ENCODE measurements at places on chromosomes 2 and 18.

GRCh38 chr18:76354348-76354747 is 140.7 kb downstream of the ZNF516 start:
- no peak for DNase-seq

GRCh38 chr18:10242936-10243680 is 211.3 kb upstream of the APCDD1 start:
- no peak for DNase-seq

DNA sequence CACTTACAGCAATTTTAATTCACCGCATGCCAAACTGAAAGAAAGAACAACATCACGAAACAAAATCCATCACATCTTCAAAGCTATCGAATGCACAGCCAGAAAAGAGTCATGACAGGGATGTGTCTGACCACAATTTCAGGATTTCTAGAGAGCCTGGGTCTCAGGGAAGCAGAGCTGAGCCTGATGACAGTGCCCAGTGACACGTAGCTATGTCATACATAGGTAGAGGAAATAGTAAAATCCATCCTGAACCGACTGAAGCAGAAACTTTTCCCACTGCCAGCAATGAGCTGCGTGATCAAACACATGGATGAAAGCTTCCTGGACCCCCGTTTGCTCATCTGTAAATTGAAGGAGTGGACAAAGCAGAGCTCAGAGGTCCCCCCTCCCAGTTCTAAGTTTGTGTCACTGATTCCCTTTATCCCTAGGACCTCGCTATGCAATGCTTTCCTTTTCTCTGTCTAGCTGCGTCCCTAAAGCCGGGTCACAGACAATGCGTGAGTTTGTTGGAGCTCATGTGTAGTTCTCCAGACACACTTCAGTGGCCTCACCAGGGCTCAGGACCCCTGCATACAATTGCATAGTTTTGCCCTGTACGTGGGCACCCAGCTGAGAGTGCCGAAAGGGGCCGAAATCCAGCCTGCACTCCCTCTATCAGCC is 37.6 kb downstream of the CCBE1 start:
- DNase-seq = no peak

- no peak for DNase-seq
These were observed 2.0 kb downstream of the ASB18 start for GRCh38 chr2:236262238-236262637.

DNA sequence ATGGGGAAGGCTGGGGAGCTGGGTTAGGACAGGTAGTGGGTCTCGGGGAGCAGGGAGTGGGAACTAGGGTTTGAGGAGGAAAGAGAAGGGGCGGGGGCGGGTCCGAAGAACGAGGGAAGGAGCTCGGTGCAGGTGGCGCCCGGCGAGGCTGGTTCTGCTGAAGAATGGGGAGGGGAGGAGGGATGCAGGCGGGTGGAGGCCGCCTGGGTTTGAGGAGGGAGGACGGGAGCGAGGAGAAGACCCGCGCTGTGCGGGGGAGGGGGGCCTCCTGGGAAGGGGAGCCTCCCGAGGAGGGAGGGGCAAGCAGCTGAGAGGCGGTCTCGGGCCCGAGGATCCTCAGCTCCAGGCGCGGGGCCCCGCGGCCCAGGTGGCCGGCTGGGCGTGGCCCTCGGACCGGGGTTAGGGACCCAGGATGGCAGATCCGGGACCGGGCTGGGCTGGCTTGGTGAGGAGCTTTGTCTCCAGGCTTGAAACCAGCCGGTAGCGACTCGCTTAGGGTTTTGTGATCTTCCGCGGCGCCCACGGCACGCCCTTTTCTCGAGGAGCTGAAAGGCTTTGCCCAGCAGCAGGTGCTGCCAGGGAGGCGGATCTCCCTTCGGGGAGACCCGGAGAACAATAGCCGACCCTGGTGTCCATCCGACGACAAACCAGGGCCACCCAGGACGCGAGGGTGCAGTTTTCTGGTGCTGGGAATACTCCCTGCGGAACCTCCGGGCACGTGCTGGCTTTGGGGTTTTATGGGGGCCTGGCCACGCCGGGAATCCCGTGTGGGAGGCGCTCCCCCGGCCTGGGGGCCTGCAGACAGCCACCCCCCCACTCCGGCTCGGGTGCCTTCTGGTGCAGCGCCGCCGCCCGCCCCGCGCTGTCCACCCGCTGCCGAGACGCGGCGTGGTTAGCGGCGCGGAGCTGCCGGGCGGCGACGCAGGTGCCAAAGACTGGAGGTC is 1.4 kb downstream of the DPYSL5 start:
- no peak for DNase-seq

- DNase-seq = no peak
These were observed 124.2 kb upstream of the MEX3C start for GRCh38 chr18:51321696-51322095.

DNA sequence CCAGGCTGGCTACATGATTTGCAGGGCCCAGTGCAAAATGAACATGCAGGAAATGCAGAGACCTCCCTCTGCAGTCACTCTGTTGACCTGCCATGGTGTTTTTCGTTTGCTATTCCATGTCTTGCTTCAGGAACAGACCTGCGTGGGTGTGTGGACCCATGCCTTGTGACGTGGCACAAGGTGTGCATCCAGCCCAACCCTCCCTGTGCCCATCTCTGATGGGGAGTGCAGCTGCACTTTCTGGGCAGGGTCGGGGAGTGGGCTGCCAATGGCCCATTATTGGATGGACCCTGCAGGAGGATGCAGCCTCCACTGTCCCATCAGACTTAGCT is 33.1 kb downstream of the NAPG start:
- no peak for DNase-seq

GRCh38 chr2:72921853-72922252 is 4.5 kb downstream of the EMX1 start:
- no peak for DNase-seq

DNA sequence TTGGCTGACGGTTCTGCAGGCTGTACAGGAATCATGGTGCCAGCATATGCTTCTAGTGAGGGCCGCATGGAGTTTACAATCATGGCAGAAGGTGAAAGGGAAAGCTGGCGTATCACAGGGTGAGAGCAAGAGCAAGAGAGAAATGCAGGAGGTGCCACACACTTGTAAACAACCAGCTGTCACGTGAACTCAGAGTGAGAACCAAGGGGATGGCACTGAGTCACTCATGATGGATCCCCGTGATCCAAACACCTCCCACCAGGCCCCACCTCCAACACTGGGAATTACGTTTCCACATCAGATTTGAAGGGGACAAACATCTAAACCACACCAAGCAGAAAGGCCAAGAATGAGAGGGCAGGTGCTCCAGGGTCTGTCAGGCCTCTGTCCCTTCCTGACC is 185.0 kb upstream of the PID1 start:
- DNase-seq = no peak

DNA sequence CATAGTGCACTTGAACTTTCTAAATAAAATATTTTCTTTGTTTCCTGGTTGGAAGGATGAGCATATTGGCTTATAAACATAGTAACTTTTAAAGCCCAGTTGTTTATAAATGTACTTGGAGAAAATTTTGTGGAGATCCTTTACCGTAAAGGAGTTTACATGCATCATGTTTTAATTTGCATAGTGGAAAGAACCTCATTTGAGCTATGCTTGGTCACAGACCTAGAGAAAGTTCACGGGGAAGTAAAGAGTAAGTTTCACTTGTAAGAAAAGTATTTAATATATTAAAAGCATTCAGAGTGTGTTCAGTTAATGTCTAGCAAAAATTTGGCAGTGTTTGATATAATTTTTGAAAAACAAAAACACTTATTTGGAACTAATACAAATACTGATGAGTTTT is 45.3 kb downstream of the PIKFYVE start:
- no peak for DNase-seq

GRCh38 chr2:100875516-100876230 is 55.7 kb downstream of the NPAS2 start:
- DNase-seq = no peak

- no peak for DNase-seq
These were observed 50.6 kb upstream of the EML6 start for GRCh38 chr2:54672590-54673456.

- DNase-seq = no peak
These were observed 971.1 kb upstream of the ACVR2A start for GRCh38 chr2:146873646-146874259.

DNA sequence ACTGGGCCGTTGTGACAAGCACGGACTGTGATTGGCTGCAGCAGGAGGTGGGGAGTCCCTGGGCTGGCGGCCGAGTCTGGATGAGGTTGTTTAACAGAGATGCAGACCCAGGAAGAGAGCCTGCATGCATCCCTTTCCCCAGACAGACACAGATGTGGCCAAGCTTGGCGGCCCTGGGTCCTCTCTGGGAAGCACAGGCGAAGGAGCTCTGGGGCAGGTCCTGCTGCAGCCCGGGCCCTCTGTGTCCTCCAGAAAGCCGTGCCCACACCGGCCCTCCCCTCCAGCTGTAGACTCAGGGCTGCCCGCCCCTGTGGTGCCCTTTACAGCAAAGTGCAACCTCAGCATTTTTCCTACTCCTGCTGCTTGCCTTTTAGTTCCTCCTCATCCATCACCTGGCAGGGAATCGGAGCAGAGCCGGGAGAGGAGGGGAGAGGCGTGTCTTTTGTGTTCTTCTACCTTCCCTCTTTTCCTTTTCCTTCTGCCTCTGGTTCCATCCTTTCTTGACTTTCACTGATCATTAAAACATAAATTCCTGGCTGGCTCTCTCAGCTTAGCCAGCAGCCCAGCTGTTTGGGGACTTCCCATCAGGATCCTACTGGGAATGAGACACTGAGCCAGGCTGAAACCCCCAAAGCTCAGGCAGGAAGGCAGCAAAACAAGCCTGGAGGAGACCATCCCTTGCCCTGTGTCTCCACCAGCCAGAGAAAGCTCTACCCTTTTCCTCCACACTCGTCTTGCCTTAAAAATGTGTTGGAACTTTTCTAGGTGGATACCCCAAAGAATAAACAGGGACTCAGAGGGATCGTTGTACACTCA is 75.0 kb downstream of the CTIF start:
- peak; percentile 86 for DNase-seq

DNA sequence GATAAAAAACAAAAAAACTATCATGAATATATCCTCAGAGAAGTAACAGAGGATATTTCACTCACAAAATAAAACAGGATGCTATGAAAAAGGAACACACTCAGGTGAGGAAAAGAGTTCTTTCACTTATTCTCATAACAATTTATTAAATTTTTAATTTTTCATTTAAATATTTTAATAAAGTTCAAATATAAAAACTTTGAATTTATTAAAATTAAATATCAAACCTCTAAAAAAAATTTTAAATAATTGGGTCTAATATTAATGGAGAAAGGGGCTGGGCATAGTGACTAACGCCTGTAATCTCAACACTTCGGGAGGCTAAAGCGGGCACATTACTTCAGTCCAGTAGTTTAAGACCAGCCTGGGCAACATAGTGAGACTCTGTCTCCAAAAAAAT is 10.1 kb downstream of the THADA start:
- DNase-seq = no peak

GRCh38 chr2:48203668-48204067 is 297.4 kb upstream of the FBXO11 start:
- DNase-seq = no peak

- no peak for DNase-seq
These were observed 8.7 kb upstream of the ADGRF3 start for GRCh38 chr2:26355038-26355995.

- DNase-seq = no peak
These were observed 48.5 kb upstream of the DTNA start for GRCh38 chr18:34661464-34662087.

DNA sequence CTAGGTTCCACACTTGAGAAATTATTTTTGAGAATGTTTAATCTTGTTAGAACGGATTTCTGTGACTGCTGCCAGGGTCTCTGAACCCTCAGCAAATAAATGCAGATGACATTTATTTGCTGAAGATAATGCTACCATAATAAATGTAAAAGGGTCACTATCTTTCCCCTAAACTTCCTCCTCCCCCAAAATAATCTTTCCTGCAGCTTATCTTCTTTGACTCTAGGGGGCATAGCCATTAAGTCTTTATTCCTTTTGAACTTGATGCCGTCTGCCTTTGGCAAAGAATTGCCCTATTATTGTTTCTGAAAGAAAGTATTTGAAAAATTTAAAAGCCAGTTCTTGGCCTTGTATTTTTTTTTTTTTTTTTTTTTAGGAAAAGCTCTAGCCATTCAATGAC is 63.6 kb upstream of the ACSL3 start:
- no peak for DNase-seq

DNA sequence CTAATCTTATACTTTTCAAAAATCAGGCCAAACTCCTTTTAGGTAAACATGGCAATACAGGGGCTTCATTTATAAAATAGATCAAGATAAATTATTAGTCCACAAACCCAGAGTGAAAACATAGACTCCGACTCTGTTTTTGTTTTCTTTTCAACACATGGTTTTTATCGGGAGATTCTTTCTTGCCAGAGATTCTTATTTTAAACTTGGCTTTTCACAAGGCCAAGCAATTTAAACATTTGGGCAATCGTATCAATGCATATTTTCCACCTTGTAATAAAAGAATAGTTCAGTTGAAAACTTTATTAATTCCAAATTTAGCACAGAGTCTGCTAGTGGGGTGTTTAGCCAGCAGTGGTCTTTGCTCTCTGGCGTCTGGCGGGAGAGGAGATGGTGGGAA is 71.9 kb downstream of the SOX11 start:
- DNase-seq = no peak

DNA sequence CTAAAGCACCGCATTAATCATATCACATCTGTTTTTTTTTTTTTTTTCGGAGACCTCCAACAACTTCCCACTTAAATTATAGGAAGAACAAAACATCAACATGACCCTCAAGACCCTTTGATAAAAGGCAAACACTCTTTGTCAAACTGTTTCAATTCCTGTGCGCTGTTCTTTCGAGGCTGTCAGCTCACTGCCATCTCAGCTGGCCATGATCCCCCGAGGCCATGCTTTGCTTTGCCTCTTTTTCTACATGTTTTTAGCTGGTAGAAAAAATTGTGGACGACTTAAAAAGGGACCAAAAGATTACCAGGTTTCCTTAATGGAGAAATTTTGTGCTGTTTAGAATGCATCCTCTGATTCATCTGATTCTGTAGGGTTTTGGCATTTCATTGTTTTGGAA is 138.2 kb downstream of the DPP10 start:
- no peak for DNase-seq

- no peak for DNase-seq
These were observed 160.3 kb upstream of the TCF4 start for GRCh38 chr18:55748227-55748738.

DNA sequence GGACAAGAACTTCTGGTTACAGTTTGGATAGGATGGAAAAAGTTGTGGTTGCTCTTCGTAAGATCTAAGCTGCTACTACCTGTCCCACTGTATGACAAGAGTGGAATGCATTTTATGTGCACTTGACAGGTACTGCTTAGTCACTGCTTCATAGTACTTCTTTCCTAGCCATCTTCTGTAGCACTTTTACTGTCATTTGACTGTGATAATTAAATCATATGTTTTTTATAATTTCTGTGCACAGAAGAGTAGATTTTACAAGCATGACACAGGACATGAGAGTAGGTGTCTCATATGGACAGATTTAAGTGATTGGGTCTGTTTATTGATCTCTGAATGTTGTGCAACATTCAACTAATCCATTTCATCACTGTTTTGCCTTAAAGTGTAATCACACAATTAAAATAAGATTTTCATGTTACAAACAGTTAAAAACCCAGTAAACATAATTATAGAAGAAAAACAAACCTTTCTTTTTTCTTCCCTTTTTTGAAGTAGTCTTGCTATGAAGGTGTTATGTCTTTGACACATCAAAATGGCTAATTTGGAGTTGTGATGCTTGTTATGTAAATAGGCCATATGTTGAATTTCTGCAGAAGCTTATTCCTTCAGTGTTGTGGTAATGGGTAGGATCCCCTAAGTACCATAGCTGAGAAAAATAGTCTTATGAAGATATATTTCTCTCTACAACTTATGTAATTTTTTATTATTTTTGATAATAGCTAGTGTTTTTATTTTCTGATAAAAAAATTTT is 3.0 kb downstream of the SPATS2L start:
- DNase-seq = no peak

GRCh38 chr2:234672498-234673150 is 175.7 kb upstream of the ARL4C start:
- DNase-seq = no peak

GRCh38 chr2:42663828-42664227 is 95.4 kb downstream of the MTA3 start:
- no peak for DNase-seq

All from dorsolateral prefrontal cortex (tissue), 122 donors.